Stimulated activated CD8-positive, alpha-beta memory T cell treated with anti-CD3 and anti-CD28 coated beads, Interleukin-4, amount 100 ng/mL, for 4 hours (primary cell): ENCODE measurements at places on chromosomes 7 and 10.

DNA sequence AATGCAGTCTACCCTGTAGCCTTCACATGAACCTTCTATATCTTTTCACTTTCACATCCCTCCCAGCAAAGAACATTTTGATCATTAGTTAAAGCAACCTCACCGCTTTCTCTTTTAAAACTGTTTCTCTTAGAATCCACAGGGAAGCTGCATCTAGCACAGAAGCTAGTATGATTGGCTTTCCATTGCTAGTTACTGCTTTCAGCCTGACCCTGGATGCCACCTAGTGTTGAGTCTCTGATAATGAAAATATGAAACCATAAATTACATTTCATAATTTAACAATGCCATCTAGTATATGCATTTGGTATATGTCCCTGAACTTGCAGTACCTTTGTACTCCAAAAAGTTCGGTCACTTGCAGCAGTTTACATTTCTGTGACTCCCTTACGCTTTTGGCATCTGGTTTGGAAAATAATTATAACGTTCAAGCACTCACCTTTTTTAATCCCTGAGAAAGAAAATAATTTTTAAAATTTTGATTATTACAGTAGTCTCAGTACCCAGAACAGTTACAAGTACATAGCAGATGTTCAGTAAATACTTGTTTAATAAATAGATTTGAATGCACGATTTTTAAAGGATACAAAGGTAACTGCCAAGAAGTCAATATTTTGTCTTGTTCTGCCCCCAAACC is 22.7 kb downstream of the CISD1 start:
- no peak for DNase-seq

GRCh38 chr7:69710768-69711438 is 112.6 kb downstream of the AUTS2 start:
- no peak for DNase-seq

DNA sequence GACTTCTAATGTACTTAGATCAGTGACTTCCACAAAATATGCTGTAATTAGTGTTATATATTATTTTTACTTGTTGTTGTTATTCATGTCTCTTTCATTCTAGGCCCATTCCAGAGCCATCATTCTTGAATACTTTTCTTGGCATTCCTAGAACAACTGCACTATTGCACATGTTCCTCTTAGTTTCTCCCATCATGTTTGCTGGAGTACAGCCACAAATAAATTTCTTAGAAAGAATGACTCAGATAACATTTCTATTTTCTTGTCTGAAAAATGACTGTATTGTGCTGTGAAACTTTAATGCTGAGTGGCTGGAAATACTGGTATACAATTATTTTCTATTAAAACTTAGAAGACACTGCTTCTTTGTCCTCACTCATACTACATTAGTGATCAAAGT is 651.0 kb upstream of the STEAP1 start:
- no peak for DNase-seq

GRCh38 chr7:36165059-36165458 is 12.0 kb downstream of the EEPD1 start:
- no peak for DNase-seq

- DNase-seq: no peak
Observed at GRCh38 chr7:155660758-155661093, 16.3 kb downstream of the RBM33 start.
